Myocyte (in vitro differentiated cells): ENCODE measurements at places on chromosomes 7 and 10. TPM values are rescaled to one million over a fixed set of nuclear protein-coding genes. Genes with fewer than 3 reads are reported as not detected.
A peak's percentile ranks its signal among the peaks of the same experiment; 100 is the strongest.

DNA sequence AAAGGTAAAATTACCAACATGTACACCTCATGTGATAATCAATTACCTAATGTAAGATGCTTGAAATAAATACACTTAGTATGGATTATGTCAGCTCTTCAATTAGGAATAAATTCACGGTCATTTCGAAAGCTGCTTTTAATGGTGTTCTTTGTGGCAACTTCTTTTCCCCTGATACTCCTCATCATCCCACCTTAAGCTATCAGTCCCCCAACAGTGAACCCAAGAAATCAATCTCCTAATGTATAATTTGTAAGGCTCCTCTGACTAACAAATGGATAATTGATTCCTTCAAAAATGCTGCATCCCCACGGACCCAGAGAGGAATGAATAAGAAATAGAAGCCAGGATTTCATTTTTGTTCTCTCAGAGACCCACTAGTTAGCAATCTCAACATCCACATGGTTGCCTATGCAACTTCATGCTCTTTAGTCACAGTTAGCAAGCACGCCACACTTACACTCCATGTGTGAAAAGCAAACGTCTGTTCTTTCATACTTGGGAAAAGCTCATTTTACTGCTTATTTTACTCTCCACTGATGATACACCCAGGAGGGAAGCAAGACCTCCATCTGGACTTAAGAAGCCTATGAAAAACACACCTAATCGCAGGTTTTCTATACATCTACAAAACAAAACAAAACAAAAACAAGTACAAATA is 70.1 kb downstream of the VPS41 start:
- DNase-seq, result no peak

GRCh38 chr10:110762109-110762848 is 109.4 kb upstream of the PDCD4 start:
- no peak for DNase-seq

DNA sequence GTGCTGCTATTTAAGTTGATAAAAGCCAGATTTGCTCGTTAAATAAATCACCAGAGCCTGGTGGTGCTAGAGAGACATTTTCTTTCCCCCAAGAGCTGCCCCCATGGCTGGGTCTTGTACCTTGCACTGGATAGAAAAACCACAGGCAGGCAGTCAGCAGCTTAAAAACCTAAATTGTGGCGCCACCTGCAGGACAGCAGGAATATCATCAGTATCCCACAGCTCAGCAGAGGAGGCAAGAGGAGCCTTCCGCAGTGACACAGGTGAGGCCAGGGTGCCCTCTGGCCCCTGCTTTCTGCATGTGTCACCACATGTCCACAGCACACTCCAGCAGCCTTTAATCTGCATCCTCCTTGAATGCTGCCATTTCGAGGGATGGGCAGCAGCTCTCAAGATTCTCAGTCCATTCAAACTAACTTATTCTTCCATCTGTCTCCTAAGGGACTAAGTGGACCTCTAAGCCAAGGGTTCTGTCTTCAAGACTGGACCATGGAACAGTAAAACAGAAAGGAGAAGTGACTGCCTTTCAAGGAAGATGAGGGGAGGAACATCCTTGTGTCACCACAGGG is 4.5 kb upstream of the PLXNA4 start:
- DNase-seq, result peak; percentile 80

GRCh38 chr10:122575776-122576175 is 15.2 kb downstream of the DMBT1 start:
- DNase-seq, result no peak

DNA sequence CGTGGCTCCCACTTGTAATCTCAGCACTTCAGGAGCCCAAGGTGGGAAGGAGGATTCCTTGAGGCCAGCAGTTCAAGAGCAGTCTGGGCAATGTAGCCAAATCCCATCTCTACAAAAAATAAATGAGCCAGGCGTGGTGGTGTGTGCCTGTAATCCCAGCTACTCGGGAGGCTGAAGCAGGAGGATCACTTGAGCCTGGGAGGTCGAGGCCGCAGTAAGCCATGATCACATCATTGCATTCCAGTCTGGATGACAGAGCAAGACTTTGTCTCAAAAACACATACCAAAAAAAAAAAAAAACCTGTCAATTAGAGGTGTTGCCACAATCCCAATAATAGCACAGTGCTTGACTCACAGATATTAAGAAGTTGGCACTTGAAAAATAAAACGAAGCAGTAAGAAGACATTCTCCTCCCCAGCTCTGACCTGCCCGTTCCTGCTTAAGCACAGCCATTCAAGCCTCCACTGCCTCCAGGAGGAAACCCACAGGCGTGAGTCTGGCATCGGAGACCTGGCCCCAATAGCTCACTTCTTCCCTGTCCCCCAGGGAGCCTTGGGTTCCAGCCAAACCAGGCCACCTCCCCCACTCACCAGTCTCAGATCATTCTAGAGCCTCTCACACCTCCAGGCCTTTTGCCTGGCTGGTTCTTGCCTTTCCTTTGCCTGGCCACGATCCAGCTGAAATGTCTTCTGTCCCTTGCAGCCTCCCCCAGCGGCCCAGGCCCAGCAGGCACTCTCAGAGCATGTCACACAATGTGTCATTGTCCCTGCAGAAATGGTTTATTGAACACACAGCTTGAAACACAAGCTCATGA is 45.3 kb upstream of the GTF2I start:
- no peak for DNase-seq

Gene AMZ1
- 0.11 TPM in 1 of 2 replicates, not detected in the other for total RNA-seq

DNA sequence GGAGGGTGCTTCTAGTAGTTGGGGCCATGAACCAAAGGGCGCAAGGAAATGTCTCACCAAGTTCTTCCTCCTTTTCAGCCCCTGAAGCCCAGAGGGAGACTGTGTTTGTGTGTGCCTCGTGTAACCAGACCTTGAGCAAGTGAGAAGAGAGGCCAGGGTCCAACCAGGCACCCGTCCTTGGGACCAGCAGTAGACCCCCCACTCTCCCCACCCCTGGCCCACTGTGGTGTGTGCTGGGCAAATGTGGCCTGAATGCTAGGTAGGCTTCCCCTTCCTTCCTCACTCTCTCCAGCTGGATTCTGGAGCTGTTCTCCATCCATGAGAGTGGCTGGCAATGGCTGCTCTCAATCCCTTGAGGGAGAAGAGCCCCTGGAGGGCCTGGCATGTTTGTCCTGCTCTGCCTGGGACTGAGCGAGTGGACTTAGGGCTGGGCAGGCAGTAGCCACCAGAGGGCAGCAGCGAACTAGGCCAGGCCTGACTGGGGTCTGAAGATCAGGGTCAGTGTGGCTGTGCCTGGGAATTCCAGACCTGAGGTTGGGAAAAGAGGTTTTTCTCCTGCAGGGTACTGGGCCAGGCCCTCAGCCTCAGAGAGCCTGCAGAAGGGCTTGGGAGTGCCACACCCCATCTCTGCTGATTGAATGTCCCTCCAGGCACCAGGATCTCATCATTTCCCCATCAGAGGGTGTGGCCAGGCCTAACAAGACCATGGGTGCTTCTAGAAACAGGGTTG is 12.5 kb downstream of the SFRP5 start:
- DNase-seq, result peak; percentile 85

DNA sequence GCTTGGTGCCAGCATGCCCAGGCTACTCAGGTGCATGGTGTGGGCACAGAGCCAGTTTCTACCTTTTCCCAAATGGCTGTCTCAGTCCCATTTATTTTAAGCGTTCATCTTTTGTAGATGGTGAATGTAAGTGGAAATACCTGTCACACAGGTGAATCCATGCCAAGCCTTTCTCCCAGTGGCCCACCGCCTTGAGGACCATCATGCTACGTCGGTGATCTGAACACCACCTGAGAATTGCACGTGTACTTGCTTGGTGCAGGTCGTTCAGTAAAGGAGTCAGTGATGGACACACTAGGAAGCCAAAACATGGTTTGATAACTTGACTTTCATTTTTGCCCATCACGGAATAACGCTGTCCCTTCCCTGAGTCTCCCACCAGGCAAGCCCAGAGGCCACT is 666.7 kb upstream of the FOXK1 start:
- no peak for DNase-seq

GRCh38 chr7:4641667-4642467 is 40.2 kb upstream of the FOXK1 start:
- peak; percentile 96 for DNase-seq

- DNase-seq, result no peak
Measured at GRCh38 chr10:14489522-14490177, 158.9 kb upstream of the FRMD4A start.

DNA sequence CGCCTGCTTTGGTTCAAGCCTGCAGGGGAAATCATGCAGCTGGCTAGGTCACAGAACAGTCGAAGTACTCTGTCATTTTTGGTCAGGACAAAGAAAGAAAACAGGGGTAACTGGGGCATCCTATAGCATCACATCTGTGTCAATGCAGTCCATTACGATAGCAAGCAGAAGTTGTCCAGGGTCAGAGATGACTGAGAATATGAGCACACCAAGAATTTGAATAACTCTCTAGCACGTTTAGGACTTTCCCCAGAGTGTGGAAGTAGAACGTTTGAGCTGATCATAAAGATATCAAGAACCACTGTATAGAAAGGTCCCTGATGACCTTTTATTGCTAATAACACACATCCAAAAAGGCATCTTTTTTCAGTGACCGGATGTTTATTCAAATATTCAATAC is 12.7 kb upstream of the HECW1 start:
- DNase-seq, result no peak

- peak; percentile 98 for DNase-seq
Measured at GRCh38 chr7:490461-491291, 29.0 kb downstream of the PDGFA start.

Gene DUSP5
- total RNA-seq, result 6.4 and 10.0 TPM in 2 replicates
